ENCODE measurements at places on chromosomes 7 and 10.

- no peak for DNase-seq
Measured at GRCh38 chr7:85512790-85513189, 325.9 kb upstream of the SEMA3D start.

DNA sequence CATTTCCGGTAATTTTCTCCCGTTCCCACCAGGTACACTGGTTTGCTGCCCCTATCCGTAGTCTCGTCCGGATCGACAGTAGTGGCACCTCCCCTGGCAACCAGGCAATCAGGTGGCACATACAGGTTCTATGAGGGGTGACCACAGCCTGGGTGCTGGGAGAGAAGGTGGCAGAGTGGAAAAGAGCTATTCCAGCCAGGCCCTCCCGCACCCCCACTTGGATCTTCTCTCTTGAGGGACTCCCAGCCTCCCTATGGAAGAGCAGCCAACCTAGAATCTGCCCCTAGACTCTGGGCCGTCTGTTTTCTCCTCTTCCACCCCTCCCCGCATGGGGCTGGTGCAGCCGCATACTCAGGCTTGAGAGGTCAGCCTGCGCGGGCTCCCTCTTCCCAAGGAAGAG lies 58.6 kb downstream of the GPR26 start:
- DNase-seq = no peak

DNA sequence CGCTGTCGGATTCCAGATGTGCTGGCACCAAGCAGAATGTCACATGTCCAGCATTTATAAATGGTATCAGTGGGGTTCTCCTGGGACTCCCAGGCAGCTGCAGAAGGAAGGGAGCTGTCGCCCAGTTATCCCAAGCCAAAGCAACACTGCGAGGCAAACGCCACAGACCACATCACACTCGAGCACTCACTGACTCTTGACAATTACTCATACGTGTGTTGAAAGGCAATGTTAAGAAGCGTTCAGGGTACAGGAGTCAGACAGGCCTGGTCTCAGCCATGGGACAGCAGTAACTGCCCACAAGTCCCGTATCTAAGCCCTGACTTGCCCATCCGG lies 113.4 kb downstream of the DIP2C start:
- DNase-seq = no peak

- no peak for DNase-seq
Measured at GRCh38 chr7:6252748-6253147, 19.7 kb downstream of the CYTH3 start.

DNA sequence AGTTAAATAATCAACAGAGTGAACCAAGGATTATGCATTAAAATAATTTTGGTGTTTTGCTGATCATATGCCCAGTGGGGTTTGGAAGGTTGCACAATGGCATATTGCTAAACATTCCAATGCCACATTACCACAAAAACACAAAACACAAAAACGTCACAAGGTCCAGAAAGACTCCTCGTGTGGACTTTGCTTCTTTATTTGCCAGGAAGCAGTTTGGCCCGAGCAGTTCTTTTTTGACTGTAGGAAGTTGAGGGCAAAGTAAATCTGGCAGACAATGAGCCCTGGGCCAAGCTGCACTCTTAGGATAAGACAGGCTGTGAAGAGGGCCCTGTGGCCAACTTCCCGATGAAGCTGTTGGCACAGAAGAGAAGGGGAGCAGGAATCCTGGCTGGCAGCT lies 39.2 kb upstream of the SLC35B4 start:
- DNase-seq = no peak

GRCh38 chr10:93723153-93723552 lies 20.8 kb upstream of the FRA10AC1 start:
- no peak for DNase-seq

GRCh38 chr10:116270771-116271592 lies 2.0 kb downstream of the GFRA1 start:
- DNase-seq = no peak

DNA sequence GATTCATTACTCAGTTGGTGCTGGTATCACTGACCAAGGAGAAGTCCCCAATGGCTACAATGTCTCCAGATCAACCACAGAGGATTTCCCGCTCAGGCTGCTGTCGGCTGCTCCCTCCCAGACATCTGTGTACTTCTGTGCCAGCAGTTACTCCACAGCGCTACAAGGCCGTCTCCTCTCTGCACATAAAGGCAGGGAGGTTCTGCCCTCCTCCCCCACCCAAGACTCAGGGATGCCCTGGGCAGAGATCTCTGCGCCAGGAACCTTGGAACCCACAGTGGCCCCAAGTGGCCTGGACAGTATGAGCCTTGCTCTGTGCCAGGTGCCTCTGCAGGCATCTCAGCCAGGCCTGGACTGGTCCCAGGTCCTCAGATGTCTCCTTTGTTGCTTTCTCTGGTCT lies 193.4 kb upstream of the PRSS58 start:
- DNase-seq = no peak

DNA sequence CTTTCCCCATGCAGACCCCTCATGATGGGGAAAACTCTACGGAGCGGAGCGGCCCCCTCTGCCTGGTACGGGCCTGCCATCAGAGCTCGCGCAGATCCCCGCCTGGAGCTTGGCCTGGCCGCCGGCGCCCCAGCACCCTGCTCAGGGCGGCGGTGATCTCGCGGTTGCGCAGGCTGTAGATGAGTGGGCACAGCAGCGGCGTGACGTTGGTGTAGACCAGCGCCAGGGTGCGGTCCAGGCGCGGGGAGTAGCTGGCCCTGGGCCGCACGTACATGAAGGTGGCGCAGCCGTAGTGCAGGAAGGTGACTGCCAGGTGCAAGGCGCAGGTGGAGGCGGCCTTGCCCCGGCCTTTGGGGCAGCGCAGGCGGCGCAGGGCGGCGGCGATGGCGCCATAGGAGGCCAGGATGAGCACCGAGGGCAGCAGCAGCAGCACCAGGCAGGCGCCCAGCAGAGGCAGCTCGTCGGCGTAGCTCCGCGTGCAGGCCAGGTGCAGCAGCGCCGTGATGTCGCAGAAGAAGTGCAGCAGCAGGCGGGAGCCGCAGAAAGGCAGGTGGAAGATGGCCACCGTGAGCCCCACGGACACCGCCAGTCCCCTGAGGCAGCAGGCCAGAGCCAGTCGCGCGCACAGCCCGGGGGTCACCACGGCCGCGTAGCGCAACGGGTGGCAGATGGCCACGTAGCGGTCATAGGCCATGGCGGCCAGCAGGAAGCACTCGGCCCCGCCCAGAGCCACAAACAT lies 33.4 kb downstream of the TAS2R41 start:
- no peak for DNase-seq

DNA sequence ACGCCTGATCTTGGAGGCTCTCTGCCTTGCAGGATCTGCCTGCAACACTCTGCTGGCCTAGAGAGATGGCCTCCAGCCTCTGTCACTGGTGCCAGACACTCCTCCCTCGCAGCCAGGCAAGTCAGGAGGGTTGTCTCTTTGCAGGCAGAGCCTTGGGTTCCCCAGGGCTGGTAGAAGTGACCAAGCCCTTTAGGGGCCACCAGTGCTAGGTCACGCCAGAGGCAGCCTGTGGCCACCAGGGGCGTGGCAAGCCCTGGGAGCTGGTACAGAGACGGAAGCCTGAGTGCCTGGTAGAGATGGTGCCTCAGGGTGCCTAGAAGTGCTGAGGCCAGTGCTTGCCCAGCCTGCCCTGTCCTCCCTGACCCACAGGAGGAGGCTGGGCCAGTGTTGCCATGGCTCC lies 9.1 kb downstream of the ADCYAP1R1 start:
- no peak for DNase-seq

GRCh38 chr10:122271076-122271475 lies at the start of gene BTBD16:
BTBD16 (plus strand) TSS chr10:122271296; CDS start chr10:122275082, 3,786 bp downstream.
- no peak for DNase-seq

DNA sequence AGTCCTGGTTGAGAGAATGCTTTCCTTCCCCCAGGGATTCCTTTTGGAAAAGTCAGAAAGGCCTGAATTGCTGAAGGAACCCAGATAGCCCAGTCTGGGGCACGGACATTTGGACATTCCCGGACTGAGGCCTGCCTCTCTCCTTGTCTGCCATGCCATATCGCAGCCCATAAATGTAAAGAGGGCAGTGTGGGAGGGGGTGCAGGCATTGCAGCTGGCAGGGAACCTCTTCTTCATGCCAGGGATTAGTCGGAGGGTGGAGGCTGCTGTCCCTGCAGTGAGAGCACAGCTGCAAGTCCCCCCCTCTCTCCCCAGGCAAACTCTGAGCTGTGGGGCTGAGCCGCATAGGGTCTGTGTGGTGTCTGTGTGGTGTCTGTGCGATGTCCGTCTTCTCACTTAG lies 486.0 kb upstream of the MKI67 start:
- DNase-seq = no peak

GRCh38 chr7:99919814-99920112 lies 433 bp upstream of the TRIM4 start:
- no peak for DNase-seq

- DNase-seq = no peak
Measured at GRCh38 chr7:13897819-13898218, 91.6 kb downstream of the ETV1 start.

- no peak for DNase-seq
Measured at GRCh38 chr7:103093429-103093828, 18.5 kb downstream of the ARMC10 start.

DNA sequence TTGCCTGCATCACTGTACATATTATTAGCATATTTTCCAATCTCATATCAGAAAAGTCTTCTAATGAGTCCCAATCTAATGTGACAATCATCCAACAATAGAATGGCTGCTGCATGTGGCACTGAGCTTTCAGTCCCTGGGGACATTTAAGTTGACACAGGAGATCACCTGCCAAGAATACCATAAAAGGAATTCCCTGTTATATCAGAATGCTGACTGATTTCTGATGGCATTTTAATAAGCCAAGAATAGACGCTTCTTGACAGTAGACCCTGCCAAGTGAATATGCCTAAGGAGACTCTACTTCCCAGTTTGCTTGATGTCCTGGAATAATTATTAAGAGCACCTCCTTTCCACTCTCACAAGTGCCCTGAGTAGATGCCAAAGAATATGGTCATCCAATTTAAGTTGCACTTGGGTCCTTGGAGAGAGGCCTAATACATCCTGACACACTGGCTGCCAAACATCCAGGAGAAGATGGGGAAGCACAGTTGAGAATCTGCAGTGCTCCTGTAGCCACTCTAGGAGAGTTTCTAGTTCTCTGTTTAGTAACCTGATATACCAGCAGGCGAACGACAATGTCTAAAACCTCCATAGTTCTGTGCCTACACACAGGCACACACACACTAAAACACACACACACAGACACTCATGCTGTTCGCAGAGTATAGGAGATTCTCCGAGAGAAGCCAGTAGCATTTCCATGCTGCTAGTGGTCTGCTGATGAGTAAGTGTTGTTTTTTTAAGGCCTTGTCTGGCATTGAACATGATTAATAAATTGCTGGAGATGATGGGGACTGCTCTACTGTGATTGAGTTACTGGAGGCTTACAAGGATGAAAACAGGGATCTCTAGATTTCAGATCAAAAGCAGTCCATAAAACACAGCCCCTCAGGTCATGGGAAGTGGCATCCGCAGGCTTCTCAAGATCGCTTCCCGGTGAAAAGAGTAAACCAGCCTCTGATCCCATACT lies 369.6 kb downstream of the KCNMA1 start:
- DNase-seq = no peak

- no peak for DNase-seq
Measured at GRCh38 chr10:23421397-23421796, 17.5 kb upstream of the OTUD1 start.

DNA sequence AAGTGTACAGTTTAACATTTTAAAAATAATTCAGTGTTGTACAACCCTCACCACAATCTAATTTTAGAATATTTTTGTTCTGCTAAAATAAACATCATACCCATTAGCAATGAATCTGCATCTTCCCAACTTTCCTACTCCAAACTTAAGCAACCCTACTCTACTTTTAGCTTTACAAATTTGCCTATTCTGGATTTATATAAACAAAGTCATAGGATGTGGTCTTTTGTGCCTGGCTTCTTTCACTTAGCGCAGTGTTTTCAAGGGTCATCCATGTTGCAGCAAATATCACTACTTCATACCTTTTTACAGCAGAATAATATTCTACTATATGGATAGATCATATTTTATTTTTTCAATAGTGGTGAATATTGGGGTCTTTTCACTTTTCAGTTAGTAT lies 18.9 kb downstream of the CALML3 start:
- DNase-seq = no peak

DNA sequence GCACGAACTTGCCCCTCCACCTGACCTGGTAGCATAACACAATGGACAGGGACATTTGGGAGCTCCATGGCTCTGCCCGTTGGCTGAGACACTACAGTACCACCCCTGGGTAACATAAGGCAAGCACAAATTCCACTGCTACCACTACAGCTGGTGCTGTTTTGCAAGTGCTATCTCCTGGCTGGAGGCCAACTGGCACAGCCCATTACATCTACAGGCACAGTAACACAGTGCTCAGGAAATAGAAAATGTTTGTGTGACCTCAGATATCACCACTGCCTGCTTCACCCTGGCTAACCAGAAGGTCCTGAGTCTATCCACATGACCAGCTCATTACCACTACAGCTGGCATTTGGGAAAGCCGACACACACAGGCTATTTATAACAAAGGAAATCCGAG lies 631.1 kb upstream of the MBL2 start:
- DNase-seq = no peak

- DNase-seq = no peak
Measured at GRCh38 chr10:32948451-32948850, 9.6 kb downstream of the ITGB1 start.

DNA sequence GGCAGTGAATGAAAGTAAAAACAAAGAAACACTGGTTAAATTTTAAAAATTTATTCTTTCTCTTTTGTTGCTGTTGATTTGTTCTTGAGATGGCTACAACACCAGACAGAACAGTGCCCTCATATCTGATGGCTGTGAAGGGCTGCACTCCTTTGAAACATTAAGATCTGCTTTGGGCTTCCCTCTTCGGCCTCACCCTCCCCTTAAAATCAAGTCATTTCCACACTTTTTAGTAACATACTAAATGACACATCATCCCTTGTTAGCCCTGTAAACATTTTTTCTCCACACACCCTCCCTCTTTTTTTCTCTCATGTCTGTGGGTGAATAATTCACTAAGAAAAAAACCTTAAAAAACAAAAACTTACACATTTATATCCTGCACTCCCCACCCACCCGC lies 16.4 kb downstream of the IRF5 start:
- DNase-seq = no peak

DNA sequence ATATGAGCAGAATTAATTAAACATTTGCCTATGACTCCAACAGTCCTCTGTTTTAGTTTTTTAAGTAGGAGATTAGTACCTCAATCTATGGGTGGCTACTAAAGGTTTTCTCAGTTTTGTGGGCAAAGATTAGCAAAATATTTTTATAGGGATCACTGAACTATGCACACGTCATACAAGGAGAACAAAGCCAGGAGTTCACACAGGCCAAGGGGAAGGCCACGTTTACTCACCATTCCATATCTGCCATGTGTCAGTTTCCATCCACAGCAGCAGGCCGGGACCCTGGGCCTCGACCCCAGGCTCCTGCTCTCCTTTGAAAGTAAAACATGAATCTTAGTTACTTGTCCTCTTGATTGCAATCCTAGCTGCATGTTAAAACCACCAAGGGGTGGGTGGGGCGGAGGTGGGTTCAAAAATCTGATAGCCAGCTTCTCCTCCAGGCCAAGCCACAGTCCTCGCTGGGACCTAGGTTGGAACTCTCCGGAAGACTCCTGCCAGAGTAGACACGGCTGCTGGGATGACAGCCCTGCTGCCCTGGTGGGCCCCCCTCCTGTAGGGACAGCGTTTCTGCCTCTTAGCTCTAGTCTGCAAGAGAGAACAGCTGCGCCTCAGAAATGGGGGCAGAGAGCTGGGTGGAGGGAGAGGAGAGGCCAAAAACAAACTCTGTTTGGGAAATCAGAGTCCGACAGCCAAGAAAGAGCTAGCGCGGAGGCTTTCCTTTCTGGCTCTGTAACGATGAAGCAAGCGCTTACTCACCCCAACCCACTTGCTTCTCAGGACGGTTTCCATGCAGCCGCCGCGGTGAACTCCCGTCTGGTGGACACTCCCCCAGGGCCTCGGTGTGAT lies 35.6 kb downstream of the PITRM1 start:
- peak; percentile 26 for DNase-seq

- no peak for DNase-seq
Measured at GRCh38 chr10:124003871-124004662, 89.3 kb downstream of the CHST15 start.
